ENCODE measurements at places on chromosomes 6 and 20. TPM values are rescaled to one million over a fixed set of nuclear protein-coding genes. Genes with fewer than 3 reads are reported as not detected.
A peak's percentile ranks its signal among the peaks of the same experiment; 100 is the strongest.

Gene HMGCLL1
- not detected for total RNA-seq

Gene MLN
- total RNA-seq: not detected

Gene MCHR2
- not detected for total RNA-seq

Gene VSTM2L
- total RNA-seq: 0.52 TPM

Gene TPX2
- 32.6 TPM for total RNA-seq

Gene CASS4
- total RNA-seq: 0.28 TPM

Gene CST5
- total RNA-seq: not detected

Gene ABHD16A
- 28.3 TPM for total RNA-seq

Gene AVP
- total RNA-seq: not detected

Gene B3GAT2
- not detected for total RNA-seq

Gene DUSP15
- total RNA-seq: 0.64 TPM

Gene PHACTR1
- total RNA-seq: 1.6 TPM

DNA sequence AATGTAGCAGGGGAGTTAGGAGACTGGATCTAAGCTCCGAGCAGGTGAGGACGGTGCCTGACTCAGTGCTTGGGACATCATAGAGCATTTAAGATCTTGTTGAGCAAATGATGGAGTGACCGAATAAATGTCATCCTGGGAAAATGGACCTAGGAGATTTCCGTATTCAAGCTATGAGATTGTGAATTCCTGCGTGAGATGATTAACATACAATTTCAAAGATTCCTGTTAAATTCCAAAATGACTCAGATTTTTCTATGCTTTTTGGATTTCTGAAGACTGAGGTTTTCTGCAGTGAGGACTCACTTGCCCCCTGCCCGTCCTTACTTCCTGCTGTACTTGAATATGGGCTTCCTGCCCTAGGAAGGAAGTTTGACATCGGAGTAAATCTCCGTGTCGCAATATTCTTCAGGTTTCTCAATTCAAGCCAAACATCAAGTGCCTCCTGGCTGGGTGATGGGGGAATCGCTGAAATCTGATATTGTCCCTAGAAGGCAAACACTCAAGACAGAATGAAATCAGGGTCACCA lies 5.2 kb downstream of the SYTL3 start:
- ATAC-seq: no peak

GRCh38 chr6:25882051-25882496 lies 8.0 kb upstream of the SLC17A3 start:
- no peak for ATAC-seq

- peak; percentile 29 for ATAC-seq
Observed at GRCh38 chr6:41200296-41200900, 551 bp downstream of the TREML2 start.

DNA sequence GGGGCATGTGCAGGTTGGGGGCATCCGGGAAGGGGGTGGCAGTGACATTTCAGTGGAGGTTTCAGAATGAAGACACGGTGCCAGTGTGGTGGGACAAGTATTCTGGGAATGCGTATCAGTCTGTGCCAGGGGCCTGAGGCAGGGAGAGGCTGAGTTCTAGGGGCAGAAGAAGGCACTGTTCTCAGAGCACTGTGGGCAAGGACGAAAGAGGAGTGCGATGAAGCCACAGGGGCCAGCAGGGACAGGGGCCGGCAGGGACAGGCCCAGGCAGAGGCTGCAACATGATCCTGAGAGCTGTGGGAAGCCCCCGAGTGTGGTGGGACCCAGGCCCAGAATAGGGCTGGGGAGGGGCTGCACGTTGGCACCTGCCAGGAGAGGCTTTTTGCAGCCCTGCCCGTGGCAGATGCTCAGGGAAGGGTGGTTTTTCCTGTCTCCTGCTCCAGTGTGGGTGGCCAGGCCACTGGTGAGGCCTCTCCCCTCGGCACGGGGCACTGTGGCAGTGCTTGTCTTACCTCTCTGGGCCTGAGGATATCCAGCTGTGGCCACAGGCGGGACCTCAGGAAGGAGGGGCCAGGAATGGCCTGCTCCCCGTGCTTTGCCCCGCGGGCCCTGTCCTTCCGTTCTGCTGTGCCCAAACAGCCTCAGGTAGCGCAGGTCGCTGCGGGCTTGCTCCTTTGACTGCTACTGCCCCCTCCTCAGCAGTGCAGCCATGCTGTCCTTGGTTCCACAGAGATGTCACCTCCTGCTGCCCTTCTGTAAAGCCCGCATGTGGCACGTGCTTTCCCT lies 10.0 kb downstream of the ENTPD6 start:
- ATAC-seq: peak; percentile 53

- ATAC-seq: peak; percentile 38
Observed at GRCh38 chr6:81996414-81996813, 243.9 kb upstream of the TENT5A start.

- ATAC-seq: no peak
Observed at GRCh38 chr6:157291356-157291755, 32.0 kb downstream of the TMEM242 start.

GRCh38 chr6:35449287-35449881 lies 2.8 kb upstream of the FANCE start:
- peak; percentile 53 for ATAC-seq

GRCh38 chr6:143026696-143027449 lies 33.8 kb upstream of the AIG1 start:
- no peak for ATAC-seq

GRCh38 chr6:5241252-5241651 lies 19.5 kb downstream of the LYRM4 start:
- no peak for ATAC-seq

DNA sequence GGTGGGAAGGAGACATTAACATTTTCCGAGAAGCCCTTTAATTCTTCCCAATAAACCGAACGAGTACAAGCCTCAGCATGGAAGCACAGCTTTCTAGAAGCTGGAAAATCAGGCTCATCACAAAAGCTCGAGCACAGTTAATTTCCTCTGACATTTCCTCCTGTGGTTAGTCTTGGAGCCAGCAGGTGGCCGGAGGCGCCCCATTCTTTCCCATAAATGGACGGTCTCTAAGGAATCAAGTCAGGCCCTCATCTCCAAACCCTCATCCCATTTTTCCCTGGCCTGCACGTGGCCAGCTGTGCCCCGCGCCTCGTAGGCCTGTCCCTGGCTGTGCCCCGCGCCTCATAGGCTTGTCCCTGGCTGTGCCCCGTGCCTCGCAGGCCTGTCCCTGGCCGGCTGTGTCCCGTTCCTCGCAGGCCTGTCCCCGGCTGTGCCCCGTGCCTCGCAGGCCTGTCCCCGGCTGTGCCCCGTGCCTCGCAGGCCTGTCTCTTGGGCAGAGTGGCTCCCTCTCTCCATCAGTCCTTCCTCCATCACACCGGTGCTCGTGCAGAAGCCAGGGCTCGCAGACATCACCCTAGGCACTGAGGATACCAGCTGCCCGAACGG lies 19.7 kb upstream of the NTSR1 start:
- peak; percentile 13 for ATAC-seq

GRCh38 chr20:50017576-50018248 lies 34.9 kb downstream of the SNAI1 start:
- no peak for ATAC-seq

- no peak for ATAC-seq
Observed at GRCh38 chr20:17437251-17437650, 93.9 kb downstream of the BFSP1 start.

GRCh38 chr20:57991211-57991881 lies 237.1 kb downstream of the ANKRD60 start:
- ATAC-seq: peak; percentile 95

GRCh38 chr20:60066438-60066823 lies 108.2 kb downstream of the CDH26 start:
- no peak for ATAC-seq

- no peak for ATAC-seq
Observed at GRCh38 chr6:36198986-36199385, 2.4 kb downstream of the BRPF3 start.

DNA sequence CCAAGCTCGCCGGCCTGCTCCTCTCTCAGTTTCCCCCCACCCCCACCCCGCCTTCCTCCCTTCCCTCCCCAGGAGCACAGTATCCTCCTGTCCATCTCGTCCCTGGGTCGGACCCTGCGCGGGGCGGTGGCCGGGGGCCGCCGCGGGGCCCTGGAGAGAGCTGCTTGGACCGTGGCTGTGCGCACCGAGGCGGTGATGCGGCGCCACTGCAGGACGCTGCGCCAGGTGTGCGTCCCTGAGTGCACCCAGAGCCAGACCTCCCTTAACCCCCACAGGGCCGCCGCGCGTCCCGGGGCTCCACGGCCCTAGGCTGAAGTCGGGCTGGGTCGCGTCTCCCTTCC lies 2.2 kb downstream of the C20orf204 start:
- peak; percentile 52 for ATAC-seq

- no peak for ATAC-seq
Observed at GRCh38 chr20:62219101-62219991, 732 bp downstream of the HRH3 start.

DNA sequence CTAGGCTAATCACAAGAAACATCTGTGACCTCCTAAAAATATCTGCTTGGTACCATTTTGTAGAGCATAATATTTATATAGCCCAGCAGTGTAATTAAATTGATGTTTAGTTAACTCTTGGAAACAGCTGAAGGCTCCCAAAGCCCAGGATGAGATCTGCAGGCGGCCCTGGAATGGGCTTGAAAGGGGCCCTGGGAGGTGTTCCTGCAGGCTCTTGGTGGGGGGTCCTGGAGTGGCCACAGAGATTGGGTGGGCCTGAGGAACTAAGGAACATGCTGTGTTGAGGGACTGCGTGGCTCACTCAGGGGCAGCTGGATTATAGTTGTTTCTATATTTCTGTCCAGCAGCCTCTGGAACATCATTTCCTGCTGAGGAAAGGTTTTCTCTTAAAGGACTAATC lies 9.2 kb downstream of the SCP2D1 start:
- ATAC-seq: no peak

DNA sequence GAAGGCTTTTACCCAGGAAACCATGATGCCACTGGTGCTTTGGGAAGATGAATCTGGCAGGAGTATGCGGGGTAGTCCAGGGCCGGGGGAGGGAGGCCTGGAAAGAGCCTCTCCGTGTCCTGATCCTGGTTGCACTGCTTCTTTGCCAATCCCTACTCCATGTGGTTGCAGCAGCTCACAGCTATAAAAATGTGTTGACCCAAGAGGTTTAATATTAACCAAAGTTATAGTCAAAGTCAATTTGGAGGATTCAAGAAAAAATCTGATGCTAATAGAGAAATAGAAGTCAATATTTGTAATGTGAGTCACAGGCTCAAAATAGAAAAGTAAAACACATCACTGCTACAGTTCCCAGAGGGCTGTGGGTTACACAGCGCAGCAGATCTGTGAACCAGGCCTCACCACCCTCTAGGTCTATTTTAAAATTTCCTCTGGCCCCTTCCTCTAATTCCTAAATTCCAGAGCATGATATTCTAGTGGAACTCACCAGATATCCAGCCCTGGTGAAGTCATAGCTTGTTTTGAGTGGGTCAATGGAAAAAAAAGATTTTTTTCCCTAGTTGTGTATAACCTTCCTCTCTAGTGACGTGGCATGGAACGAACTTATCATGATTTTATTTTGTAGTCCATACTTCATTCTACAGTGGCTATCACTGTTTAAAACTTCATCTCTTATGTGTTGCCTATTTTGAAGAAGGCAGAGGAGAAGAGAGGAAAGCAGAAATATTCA lies 63.2 kb upstream of the BMP2 start:
- no peak for ATAC-seq

- ATAC-seq: no peak
Observed at GRCh38 chr6:167402195-167402686, 77.4 kb downstream of the TTLL2 start.

DNA sequence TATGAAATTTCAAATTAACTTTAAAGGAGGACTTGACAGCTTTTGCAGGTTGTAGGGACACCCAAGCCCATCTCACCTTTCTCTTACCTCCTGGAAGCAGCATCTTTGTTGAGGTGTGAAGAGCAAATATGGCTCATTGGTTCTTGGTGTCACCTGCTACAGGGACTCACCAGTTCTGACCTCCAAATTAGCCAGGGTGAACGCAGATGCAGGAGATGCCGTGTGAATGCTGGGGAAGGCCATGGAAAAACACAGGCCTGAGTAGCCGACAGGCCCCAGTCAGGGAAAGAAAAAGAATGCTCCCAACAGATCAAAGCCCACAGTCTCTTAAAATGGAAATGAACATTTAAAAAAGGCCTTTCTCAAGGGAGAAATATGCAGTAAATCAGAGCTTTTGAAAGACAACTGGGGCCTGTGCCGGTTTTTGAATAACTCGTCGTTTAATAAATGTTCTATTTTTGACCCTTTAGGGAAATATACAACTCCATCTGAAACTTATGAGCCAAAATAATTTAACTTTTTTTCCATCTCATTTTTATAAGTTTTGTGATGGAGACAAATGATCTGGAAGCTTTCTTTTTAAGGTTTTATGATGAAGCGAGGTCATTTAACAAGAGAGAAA lies 167.5 kb downstream of the CD83 start:
- no peak for ATAC-seq

- no peak for ATAC-seq
Observed at GRCh38 chr6:6858533-6858982, 249.2 kb upstream of the RREB1 start.

DNA sequence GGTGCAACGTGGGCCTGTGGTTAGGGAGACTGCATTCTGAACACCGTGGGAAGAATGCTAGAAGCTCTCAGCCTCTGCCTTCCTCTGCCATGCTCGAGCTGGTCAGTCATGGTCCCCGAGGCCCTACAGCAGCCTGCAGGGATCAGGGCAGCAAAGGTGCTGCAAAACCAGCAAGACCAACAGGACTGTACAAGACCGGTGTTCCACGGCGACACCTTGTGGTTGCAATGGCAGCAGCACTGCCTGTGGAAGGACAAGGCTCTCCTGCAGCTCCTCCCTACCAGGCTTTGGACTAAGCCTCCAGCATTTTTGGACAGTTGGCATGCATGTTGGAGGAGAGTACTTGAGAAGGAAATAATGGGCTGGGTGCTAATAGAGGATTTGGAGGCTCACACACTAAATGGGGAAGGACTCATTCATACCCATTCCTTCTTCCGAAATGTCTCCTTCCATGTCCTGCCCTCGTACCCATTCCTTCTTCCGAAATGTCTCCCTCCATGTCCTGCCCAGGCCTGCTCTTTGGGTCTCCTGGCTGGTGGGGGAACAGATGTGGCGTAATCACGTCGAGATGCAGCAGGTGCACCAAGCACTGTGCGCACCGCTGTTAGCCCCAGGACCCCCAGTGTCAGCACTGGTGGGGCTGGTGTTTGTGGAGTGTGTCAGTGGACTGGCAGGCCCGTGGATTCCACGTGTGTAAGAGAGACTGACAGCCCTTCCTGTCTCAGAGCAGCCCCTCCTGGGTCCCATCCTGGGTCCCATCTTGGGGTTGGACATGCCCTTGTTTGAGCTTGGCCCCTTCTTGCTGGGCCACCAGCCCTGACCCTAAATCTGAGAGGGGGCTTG lies 18.6 kb upstream of the MYT1 start:
- ATAC-seq: no peak

DNA sequence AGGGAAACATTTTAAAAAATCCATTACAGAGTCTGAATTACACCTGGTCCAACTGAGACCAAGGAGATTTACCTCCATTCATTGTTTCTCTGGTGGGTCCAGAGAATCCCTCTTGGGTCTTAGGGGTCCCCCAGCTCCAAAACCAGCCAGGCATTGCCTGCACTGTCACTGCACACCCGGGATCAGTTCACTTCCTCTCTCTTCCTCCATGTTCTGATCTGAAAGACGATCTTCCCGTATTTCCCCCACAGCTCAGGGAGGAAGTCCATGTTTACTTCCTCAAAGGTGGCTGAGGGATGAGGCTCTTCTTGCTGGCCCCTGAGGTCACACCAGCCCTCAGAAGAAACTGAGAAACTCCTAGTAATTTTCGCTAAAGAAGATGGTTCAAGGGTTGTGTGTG lies 159.7 kb downstream of the BMP7 start:
- ATAC-seq: no peak

All from esophagus mucosa (tissue), 1 donor.